ENCODE measurements at places on chromosomes 6 and 20. TPM values are rescaled to one million over a fixed set of nuclear protein-coding genes. Genes with fewer than 3 reads are reported as not detected.

- DNase-seq, result no peak
Measured at GRCh38 chr6:17867880-17868279, 119.6 kb downstream of the KIF13A start.

- DNase-seq, result no peak
Measured at GRCh38 chr20:13744352-13744751, 40.4 kb downstream of the ESF1 start.

The OTOR gene
- total RNA-seq, result not detected

DNA sequence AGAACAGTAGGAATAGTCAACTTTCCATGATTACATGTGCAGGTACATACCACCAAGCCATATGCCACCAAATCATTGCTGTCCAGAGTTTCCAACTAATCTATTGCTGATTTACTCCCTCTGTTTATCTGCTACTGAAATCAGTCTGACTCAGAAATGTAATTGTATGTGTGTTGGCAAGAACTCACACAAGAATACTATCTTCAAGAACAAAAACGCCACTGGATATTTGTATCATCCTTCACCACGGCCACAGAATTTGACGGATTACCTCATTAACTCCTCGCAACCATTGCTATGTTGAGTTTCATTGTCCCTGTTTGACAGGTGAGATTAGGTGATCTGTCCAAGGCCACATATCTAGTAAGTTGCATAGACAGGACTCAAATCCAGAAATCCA lies 159.2 kb downstream of the GMPR start:
- no peak for DNase-seq

The ID4 gene
- 37.0 TPM for total RNA-seq

- no peak for DNase-seq
Measured at GRCh38 chr6:148760258-148760534, 13.4 kb downstream of the UST start.

DNA sequence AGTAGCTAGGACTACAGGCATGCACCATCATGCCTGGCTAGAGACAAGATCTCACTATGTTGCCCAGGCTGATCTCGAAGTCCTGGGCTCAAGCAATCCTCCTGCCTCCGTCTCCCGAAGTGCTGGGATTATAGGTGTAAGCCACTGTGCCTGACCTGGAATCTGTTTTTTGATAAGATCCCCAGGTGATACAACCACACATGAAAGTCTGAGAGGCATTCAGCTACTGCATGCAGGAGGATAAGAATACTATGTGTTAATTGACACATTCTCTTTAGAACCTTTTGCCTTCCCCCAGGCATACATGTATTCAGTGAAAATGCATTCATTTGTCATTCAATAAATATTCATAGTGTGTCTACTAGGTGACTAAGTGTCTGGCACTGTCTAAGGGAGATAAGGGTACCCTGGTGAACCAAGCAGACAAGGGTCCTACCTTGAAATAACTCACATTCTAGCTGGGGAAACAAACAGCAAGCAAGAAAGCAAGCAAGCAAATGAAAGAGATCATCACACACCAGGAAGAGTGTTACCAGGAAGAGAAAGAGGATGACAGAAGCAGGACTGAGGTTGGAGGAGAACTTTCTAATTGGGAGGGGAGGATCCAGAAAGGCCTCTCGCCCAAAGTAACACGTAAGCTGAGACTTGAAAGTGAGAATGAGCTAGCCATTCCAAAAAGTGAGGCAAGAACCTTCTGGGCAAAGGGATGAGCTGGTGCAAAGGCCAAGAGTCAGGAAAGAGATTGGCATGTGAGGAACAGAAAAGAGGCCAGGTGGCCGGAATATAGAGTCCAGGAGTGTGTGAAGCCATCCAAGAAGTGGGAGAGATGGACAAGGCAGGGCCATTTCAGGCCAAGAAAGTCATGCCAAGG lies 6.5 kb downstream of the GFOD1 start:
- DNase-seq, result no peak

The CST9L gene
- total RNA-seq, result not detected

- no peak for DNase-seq
Measured at GRCh38 chr20:63496596-63497120, 2.2 kb downstream of the EEF1A2 start.

GRCh38 chr20:20084296-20084752 lies 32.0 kb downstream of the CFAP61 start:
- DNase-seq, result no peak

DNA sequence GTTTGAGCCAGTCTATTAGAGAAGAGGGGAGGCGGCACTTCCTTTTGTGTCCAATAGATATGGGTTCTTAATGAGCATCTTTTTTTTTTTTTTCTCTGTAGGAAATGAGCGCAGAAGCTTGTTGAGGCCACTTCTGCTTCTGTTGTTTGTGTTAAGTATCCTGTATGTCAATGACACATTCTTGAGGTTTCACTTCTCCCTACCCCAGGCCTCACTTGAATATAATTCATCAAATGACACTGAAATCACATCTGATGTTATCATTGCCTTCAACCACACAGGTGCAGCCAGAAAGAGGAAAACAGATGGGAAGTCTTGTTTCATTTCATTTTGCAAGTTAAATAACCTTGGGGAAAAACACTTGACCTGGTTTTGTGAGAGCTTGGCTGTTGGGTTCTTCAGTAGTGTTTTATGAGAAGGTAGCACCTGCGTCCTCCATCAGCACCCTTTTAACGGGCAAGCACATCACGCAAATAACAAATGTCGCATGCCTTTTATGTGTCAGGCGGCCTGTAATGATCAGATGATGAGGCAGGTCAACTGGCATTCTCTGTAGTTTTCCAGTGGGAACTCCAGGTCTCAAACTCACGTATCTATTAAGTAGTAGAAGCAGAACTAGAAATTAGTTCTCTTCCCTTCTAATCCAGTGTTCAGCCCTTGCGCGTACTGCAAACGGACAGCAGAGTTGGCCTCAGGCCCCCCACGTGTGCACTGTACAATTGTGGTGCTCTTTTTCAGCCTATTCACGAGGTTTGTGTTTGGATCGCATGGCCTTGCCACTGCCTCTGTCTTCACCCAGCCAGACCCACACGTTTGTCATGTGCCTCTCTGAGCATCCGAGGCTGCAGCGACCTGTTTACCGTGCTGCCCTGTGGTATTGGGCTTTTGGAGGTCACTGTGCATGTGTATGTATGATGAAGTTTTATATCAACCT lies 23.5 kb downstream of the PLEKHG1 start:
- DNase-seq, result no peak

DNA sequence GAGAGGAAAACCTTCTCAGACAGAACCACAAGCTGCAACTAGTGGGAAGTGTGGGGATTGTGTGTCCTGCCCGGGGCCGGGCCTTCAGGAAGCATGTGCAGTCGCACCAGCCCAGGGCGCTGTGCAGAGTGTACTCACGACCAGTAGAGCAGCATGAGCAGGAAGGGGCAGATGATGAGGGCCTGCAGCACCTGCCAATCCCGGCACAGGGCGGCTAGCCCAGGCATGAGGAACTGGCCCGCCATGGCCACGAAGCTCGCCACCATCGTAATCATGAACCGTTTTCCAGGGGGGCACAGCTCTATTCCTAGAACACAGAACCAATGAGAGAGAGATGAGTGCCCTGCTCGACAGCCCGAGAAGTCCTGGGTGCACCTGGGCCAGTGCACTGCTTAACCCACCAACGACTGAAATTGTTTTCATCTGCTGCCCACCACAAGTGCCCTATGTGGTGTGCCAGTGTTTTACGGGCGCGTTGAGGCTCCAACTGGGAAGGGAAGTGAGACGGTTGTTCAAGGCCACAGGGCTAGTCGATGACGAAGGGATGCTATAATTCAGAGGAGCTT lies 65.0 kb downstream of the PSMG4 start:
- peak; percentile 54 for DNase-seq

GRCh38 chr6:87628881-87629280 lies 38.9 kb downstream of the ORC3 start:
- no peak for DNase-seq

DNA sequence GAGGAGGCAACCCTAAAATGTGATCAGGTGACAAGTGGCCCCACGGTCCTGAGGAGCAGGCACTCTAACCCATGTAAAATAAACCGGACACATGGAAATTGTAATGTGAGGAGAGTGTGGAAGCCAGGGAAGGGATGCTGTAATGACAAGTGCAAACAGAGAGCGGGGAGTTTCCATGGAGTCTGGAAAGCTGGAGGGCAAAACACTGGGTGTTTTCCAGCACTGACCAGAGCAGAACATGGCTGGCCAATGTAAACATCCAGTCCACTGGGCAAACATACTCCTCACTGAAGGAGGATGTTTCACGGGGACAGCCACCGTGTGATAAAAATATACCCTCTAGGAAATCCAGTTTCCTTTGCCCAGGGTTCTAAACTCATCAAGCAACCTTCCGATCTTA lies 219.0 kb upstream of the JARID2 start:
- no peak for DNase-seq

GRCh38 chr6:116763906-116764628 lies 1.5 kb downstream of the FAM162B start:
- DNase-seq, result no peak

The ZGPAT gene
- 23.8 TPM for total RNA-seq

The CYP21A2 gene
- 6.1 TPM for total RNA-seq

The HRH3 gene
- not detected for total RNA-seq

DNA sequence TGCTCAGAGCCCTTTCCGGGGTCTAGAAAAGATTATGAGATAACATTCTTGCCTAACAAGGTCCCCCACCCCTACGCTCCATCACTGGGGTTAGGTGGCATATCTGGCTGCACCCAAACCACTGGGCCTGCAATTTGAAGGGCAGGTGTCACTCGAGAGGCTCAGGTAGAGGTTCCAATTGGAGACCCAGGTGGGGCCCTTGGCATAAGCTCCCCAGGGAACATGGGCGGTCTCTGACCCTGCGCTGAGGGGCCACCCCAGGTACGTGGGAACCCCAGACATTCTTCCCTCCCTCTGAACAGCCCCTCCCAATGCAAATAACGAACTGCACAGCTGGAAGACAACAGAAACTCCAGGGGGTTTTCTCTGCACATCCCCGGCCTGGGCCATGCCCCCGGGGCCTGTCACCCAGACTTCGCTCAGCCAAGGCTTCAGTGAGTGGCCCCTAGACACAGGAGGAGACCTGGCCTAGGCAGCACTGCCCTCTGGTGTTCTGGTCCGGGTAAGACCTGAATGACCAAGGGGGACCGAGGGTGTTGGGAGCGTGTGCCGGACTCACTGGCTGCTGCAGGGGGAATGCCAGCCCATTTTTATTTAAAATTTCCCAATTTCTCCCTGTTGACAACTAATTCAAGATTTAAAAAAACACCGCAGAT lies 47.5 kb downstream of the DSTN start:
- DNase-seq, result peak; percentile 82

DNA sequence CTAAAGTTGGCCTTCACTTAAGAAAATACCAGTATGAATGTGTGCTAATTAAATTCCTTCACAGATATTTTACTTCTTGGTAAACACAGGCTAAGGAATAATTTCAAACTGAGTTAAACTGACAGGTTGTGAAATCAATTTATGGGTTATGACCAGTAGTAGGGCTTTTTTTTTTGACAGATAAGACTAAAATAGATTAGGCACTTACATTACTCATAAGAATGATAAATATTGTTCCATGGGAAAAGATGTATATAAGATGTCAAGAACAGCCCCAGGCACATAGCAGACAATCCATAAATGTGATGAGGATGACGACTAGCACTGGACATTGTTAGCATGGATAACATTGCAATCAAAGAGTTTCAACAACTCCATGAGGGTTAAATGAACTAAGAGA lies 22.9 kb downstream of the NT5E start:
- no peak for DNase-seq

DNA sequence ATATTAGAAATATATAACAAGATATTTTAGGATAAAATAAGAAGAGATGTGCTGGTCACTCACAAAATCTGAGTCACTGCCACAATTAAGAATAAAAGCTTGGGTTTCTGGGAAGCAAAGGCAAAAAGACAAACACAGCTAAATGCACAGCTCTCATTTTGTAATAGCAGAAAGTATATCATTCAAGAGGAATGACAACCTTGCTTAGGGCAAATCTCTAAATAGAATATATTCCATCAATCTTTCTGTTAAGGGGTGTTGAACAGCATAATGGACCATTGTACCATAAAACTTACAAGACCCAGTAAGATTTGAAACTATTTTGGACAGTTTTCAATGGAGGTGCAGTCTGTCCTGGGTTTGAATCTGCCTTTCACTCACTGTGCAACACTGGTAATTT lies 464.9 kb upstream of the SOX4 start:
- DNase-seq, result no peak

- no peak for DNase-seq
Measured at GRCh38 chr6:39209360-39209811, 19.9 kb downstream of the KCNK5 start.

GRCh38 chr6:5771759-5772390 lies 234.8 kb downstream of the NRN1 start:
- no peak for DNase-seq

The DXO gene
- total RNA-seq, result 23.0 TPM

DNA sequence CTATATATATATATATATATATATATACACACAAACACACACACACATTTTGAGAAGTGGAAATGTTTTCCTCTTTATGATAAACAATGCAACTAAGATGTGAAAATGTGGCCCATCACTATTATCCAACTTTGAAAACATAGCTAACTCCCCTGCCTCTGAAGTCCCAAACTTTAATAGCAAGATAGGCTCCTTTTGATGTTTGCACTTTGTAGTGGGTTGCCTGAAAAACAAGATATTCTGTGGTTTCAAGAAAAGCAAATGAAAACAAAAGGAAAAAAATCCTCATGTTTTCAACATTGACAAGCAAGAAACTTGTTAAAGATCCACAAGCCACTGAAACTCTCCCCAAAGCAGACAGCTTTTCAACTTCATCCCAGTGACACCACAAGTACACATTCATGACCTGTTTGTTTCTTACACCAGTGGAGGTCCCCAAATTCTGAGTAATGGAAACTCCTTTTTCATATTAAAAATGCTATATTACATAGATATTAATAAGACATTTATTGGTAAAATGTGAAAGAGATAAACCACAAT lies 90.0 kb downstream of the IPCEF1 start:
- DNase-seq, result no peak

DNA sequence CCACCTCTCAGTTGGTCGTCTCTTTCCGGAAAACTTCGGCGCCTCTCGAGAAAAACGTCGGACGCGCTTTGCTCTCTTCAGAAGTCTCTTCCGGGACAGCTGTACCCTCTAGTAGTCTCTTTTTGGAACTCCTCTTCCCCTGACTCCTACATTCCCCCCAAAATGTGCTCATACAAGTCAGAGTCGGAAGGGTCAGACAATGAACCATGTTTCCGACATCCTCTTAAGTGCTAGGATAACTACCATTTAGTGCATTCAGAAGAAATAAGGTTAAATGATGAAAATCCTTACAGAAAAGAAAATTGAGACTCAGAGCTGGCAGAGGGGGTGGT lies 476 bp upstream of the TP53RK start:
- DNase-seq, result no peak

DNA sequence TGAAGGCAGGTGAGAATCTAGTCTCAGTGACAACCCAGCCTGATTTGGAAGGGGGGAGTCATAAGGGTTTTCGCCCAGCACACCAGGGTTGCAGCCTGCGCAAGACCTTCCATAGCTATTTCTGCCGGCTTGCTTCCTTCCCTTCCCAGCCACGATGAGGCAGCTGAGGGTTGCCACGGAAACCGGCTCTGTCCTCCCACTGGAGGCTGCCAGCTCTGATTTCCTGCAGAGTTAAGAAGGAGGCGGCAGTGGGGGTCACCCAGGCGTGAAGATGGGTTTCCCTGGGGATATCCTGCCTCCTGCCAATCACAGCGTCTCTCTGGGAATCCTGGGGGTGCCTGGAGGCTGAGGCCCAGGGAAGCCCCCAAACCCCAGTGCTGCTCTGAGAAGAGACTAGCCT lies 23.1 kb upstream of the KCNB1 start:
- DNase-seq, result no peak

All from sciatic nerve (tissue), 2 donors.